Keratinocyte (primary cell): ENCODE measurements at places on chromosomes 13 and 19.
A peak's percentile ranks its signal among the peaks of the same experiment; 100 is the strongest.

- no peak for DNase-seq
Measured at GRCh38 chr13:72986197-72986596, 72.6 kb upstream of the KLF5 start.

- no peak for DNase-seq
Measured at GRCh38 chr13:92896842-92897241, 329.8 kb upstream of the GPC6 start.

GRCh38 chr19:29119590-29119989 is 93.4 kb downstream of the UQCRFS1 start:
- DNase-seq = no peak

GRCh38 chr13:65856431-65856830 is 1373.7 kb downstream of the PCDH9 start:
- no peak for DNase-seq

GRCh38 chr13:70051531-70051930 is 56.1 kb upstream of the ATXN8OS start:
- no peak for DNase-seq

DNA sequence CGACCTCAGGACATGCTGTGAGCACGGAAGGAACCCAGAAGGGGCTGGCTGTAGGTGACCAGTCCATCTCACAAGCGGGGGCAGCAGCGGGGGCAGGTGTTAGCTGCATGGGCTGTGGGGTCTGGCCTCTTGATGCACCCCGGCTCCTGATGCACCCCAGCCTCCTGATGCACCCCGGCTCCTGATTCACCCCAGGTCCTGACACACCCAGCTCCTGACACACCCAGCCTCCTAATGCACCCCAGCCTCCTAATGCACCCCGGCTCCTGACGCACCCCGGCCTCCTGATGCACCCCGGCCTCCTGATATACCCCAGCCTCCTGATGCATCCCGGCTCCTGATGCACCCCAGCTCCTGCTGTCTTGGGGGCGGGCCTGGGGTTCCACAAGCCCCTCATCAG is 7.4 kb downstream of the LSM7 start:
- no peak for DNase-seq

GRCh38 chr13:21528616-21529015 is 69.5 kb upstream of the ZDHHC20 start:
- no peak for DNase-seq

- no peak for DNase-seq
Measured at GRCh38 chr13:73984949-73985691, 149.1 kb downstream of the KLF12 start.

- peak; percentile 53 for DNase-seq
Measured at GRCh38 chr13:23654111-23655110, 84.2 kb downstream of the TNFRSF19 start.

DNA sequence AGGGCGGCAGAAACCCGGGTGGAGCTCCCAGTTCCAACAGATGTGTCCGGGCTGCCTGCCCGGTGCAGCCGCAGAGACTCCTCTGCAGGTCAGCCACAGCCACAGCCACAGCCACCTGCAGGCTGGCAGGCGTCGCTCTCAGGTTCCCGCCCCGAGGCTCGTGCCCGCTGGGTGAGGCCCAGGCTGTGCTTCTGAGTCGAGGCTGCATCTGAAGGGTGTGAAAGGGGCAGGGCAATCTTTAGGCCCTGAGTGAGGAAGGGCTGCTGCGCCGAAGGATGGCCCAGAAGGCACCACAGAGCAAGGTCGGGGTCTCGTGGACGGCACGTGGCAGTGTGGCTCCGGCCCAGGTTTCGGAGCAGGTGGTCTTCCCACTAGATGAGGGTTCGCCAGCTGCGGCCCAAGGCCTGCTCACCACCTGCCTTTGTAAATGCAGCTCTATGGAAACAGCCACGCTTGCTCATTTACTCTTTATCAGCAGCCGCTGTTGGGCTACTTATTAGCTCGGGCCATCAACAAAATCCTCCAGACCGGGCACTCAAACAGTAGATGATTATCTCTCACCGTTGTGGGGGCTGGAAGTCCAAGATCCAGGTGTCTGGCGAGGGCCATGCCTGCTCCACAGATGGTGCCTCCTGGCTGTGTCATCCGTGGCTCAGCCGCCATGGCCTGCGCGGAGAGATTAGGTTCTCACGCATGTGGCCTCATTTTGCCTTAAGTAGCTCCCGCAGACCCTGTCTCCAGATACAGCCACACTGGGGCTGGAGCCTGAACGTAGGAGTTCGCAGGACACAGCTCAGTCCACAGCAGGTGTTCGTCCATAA is 40.3 kb upstream of the TFDP1 start:
- DNase-seq = no peak

GRCh38 chr19:31141301-31141700 is 207.9 kb downstream of the TSHZ3 start:
- DNase-seq = no peak

- no peak for DNase-seq
Measured at GRCh38 chr13:48827709-48828108, 148.0 kb upstream of the FNDC3A start.

GRCh38 chr13:46908501-46908900 is 11.6 kb upstream of the HTR2A start:
- DNase-seq = no peak

GRCh38 chr13:40993987-40994386 is 25.1 kb downstream of the ELF1 start:
- DNase-seq = peak; percentile 76

DNA sequence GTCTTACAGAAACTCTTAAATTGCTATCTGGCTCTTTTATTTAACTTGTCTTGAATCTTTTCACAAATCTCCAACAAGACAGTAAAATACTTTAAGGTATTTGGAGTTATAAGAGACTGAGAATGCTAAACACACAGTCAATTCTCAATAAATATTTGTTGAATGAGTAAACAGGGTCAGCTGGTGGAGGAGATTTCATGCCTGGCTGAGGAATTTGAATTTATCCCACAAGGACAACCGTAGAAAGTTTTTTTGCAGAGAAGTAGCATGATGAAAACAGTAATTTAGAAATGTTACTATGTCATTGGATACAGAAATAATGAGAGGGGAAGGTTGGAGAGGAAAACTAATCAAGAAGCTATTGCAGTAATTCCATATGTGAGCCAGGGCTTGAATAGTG is 1223.7 kb downstream of the PCDH17 start:
- DNase-seq = no peak

DNA sequence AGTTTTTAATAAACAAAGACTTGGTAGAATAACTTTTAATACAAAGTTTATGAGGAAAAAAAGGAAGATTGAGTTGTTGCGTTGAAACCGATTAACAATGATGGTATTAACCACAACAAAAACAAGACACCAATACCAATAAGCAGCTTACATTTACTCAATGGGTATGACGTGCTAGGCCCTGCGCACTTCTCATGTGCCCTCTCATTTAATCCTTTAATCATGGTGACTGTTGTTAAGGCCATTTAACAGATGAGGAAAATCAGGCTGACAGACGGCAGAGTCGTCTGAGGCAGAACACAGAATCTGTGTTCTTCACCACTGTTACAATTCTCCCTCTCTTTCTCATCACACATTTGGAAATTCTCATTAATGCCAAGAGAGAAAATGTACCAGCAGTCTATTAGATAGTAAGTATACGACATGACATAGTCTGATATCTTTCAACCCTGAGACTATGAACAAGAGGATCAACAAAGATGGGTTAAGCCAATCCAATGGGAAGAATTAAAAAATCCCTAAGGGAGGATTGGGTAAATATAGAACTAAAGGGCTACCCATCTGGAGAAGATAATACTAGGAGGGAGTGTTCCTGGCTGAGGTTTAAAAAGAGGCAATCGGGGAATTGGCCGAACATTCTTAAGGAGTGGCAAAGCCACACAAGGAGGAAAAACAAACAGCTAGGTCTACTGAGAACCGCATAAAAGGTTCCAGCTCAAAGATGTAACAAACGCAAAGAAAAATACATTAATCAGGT is 54.0 kb downstream of the DOCK9 start:
- no peak for DNase-seq

GRCh38 chr13:112828756-112829155 is 138.9 kb downstream of the ATP11A start:
- DNase-seq = no peak

GRCh38 chr19:33777753-33778088 is 18.9 kb upstream of the KCTD15 start:
- DNase-seq = no peak

- no peak for DNase-seq
Measured at GRCh38 chr19:3476830-3477229, 3.5 kb downstream of the SMIM24 start.

GRCh38 chr13:109743706-109744453 is 42.5 kb downstream of the IRS2 start:
- DNase-seq = peak; percentile 84

- DNase-seq = no peak
Measured at GRCh38 chr13:54768214-54768613, 1739.6 kb downstream of the OLFM4 start.

DNA sequence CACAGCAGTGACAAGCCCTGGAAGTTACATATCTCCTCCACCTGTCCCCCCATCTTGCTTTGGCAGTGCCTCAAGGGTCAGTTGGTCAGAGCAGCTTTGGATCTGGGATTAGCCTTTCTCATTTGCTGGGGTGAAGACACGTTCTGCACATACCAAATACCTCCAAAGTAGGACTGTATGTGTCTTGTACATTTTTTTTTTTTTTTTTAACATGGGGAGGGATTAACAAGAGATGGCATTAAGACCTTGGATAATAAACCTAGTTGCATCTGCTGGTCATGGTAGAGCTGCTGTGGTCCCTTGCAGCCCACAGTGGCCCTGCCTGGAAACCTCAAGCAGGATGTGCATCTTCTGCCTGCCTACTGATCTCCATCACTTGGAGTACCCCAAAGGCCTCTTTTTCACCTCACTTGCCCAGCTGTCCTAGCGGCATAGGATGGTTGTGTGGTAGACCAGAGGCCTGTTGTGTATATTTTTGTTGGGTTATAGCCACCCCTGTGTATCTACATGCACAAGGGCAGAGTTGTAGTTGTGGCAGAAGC is 2.5 kb downstream of the RPS19 start:
- DNase-seq = no peak

DNA sequence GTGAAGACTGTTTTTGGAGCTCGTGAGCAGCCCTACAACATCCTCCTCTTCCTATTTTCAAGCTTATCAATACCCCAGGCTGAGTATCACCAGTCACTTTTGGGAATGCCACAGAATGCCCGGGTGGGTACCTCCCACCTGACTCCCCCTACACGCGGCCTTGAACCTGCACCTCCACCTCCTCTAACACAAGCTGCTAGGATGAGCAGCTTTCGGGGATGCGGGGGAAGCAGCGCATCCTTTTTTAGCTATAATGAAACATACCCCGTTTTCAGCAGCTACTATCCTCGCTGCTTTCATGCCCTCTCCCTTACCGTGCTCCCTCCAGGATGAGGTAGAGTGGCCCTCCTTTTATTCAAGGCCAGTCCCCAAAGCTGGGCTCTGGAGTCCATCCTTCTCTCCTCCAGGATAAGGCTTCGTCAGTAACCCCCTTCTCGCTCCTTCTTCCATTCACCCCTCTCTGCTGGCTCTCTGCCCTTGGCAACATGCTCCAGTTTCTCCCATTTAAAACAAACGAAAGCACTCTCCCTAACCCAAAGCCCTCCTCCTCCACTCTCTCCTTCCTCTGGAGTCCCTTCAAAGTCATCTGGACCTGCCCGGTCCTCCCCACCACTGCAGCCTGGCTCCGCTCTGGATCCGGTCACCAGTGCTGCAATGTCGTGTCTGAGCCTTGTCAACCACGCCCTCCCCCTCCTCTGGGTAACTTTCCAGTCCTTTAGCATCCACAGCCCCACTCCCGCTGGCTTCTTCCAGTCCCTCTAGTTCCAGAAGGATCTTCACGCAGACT is 55.3 kb downstream of the STK24 start:
- no peak for DNase-seq

- DNase-seq = peak; percentile 87
Measured at GRCh38 chr13:34156841-34157365, 339.0 kb downstream of the RFC3 start.

- DNase-seq = no peak
Measured at GRCh38 chr19:30159636-30160035, 212.5 kb upstream of the ZNF536 start.

DNA sequence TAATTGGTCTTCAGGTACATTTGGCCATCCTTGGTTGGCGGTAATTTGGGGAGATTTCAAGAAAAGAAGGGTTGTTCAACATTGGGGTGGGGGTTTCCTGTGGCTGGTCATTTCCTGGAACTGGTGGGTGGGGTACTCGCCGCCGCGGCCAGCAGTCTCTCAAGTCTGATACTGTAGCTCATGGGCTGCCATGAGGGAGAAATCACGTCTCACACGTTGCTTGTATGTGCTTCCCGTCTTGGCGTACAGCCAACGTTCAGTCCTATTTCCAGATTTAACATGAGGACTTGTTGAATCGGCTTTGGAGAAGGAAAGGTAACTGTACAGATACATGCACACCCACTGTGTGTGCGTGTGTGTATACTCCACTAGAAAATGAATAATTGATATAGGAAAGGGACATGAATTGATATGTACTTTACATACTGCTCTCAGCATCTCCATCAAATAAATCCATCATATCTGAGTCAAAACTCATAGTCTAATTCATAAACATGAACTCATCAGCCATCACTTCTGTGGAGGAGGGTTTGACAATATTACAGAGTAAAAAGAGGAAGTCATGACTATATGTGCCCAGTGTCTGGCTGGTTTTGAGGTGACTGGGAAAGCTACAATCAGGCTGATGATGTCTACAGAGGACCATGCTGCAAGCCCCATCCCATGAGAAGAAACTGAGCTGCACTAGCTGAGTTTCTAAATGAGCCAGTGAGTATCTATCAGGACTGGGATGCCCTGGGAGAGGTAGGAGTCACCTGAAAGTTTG is 418.1 kb downstream of the TSHZ3 start:
- DNase-seq = no peak

DNA sequence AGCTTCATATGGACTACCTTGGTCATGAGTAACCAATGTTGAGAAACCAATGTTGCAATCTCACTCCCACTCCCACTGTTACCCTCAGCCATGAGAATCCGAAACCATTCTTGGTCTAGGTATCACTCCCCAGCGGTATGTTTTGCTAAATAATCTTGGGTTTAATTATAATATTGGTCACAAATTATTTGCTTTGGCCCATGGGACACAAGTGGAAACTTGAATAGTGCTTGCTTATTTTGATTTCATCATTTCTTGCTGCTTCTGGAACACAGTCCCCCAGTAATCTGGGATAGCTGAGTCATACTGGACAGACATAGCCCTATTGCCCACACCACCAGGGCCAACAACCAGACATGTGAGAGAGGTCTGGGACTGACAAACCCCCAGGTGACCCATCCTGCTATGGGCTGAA is 171.6 kb upstream of the IPO5 start:
- no peak for DNase-seq

DNA sequence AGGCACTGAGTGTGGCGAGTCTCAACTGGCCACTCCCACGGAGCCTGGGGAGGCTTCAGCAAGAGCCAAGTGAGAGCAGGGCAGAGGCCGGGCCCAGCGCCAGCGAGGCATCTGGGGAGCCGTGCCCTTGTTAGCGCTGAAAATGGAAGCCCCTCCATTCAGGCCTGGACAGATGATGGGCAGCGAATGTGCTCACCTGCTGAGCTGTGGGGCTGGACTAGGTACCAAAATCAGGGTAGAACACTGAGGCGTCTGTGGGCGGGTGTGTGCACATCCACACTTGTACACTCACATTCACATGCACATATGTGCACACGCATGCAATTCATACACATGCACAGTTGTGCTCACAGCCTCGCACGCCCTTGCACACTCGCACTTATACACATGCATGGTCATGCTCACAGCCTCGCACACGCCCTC is 20.7 kb downstream of the NAXD start:
- no peak for DNase-seq
